DMS79 treated with DMSO at 0.1 percent for 48 hours (cell line): ENCODE measurements at places on chromosomes 4 and X.

DNA sequence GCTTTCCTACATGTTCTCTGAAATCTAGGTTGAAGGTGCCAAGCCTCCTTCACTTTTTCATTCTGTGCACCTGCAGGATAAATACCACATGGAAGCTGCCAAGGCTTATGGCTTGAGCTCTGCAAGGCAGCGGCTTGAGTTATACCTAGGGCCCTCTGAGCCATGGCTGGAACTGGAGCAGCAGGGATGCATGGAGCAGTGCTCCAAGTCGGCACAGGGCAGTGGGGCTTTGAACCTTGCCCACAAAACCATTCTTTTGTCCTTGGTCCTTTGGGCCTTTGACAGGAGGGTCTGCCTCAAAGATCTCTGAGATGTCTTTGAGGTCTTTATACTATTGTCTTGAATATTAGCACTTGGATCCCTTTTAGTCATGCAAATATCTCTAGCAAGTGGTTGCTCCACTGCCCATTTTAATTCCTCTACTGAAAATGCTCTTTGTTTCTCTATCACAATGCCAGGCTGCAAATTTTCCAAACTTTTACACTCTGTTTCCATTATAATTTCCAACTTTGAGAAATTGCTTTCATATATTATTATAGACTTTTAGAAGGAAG, 536.2 kb upstream of the KLHL4 start:
- DNase-seq: no peak

DNA sequence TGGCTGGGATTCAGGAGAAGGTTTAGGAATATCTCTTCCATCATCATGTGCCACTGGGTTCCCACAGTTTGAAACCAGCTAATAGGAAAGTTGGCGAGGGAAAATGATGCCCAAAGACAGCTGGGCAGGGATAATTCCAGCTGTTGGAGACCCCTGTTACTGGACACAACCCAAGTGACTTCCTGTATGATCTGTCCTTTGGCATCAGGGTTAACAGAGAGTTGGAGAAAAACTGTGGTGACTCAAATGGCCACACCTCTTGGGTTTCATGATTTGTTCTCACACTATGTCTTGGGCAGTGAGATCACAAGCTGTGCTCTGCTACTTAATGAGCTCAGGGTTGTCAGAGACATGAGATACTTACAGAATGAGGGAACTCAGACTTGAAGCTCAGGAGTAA, 3.8 kb downstream of the FGF16 start:
- no peak for DNase-seq

DNA sequence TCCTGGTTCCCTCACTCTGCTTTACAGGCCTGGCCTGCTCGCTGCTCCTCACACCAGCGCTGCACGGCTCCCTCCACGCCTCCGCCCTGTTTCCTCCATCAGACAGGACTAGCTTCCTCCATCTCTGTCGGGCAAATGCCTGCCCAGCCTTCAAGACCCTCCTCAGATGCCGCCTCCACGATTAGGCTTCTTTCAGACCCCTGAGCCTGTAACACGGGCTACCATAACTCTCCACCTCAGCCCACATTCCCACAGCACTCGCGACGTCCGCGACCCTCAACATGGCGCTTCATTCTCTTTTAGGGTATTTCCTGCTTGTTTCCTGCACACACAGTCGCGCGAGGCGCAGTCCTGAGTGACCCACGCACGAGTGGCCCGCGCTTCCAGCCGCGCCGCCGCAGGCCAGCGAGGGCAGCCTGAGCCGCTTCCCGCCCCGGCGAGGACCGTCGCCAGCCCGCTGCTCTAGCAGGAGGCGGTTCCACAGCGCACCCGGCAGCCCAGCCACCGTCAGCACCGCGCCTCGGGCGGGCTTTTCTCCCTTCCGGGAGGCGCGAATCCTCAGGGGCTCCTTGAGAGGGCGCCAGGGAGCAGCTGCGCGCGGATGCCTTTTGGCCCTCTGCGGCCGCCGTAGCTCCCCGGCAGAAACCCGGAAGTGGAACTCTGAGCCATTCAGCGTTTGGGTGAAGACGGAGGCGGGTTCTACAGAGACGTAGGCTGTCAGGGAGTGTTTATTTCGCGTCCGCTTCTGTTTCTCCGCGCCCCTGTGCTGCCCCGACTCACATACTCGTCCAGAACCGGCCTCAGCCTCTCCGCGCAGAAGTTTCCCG, at the start of gene FRG1:
FRG1 (plus strand) TSS at position 695 of the 827 bp plus-strand sequence. CDS start 138 bp downstream, outside the sequence.
- no peak for DNase-seq

DNA sequence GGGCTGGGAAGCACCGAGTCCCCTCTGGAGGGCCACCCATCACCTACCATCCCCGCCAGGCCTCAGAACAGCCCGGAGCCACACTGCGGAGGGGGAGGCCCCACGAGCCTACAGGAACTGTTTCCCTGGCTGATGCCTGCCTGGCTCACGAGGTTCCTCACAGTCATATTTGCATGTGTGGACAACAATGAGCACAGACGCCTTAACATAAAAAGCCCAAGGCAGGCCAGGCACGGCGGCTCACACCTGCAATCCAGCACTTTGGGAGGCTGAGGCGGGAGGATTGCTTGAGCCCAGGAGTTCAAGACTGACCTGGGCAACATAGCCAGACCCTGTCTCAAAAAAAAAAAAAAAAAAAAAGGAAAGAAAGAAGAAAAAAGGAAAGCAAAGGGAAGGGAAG, 125.9 kb downstream of the FAM53A start:
- DNase-seq: no peak

DNA sequence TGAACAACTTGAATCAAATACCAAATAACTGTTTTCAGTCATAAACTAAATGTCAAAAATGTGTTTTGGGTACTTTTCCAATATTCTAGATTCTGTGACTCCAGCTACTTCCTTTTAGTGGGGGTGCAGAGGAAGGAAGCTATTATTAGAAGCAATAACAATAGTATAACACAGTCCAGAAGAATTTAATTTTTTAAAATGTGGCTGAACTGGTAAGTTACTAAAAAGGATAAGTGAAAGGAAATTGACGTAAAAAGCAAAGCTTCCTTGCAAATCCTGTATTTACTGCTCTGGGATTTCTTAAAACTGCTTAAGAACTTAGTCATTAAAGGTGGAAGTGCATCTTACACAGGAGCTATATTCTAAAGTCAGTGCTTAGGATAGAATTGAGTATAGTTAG, 53.2 kb downstream of the MOSPD2 start:
- DNase-seq: no peak
